Colonic mucosa (tissue), 4 donors: ENCODE measurements at places on chromosomes 7 and 10. TPM values are rescaled to one million over a fixed set of nuclear protein-coding genes. Genes with fewer than 3 reads are reported as not detected.
A peak's percentile ranks its signal among the peaks of the same experiment; 100 is the strongest.

DNA sequence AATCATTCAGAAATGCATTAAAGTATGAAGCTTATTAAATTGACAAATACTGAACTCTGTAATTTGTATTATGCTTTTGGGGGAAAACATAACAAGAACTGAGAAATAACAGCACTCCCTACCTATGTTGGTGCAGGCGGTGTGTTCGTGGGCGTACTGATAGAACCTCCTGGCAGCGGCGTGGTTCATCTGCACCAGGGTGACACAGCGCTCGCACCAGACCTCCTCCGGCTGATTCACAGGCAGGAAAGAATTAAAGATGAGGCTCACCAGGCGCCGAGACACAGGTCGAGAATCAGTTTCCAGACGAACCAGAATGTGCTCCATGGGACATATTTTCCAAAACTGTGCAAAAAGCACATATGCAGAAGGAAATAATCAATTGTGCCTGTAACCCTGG is 40.2 kb downstream of the NCAPG2 start:
- no peak overlapping the region for H3K27ac ChIP-seq
- no peaks in the 10 kb centered on the region for H3K36me3 ChIP-seq
- no peaks in the 10 kb centered on the region for H3K27me3 ChIP-seq
- DNase-seq: no peak
- H3K4me3 ChIP-seq: no peak overlapping the region

The IGFBP3 gene
- total RNA-seq: 36.9 TPM

- H3K4me1 ChIP-seq: peaks cover 5% of the 10 kb centered on the region
- H3K36me3 ChIP-seq: no peaks in the 10 kb centered on the region
- no peak for DNase-seq
- no peaks in the 10 kb centered on the region for H3K27me3 ChIP-seq
These were observed 567 bp upstream of the CDCA7L start for GRCh38 chr7:21946222-21946709.

The C7orf57 gene
- total RNA-seq: not detected

DNA sequence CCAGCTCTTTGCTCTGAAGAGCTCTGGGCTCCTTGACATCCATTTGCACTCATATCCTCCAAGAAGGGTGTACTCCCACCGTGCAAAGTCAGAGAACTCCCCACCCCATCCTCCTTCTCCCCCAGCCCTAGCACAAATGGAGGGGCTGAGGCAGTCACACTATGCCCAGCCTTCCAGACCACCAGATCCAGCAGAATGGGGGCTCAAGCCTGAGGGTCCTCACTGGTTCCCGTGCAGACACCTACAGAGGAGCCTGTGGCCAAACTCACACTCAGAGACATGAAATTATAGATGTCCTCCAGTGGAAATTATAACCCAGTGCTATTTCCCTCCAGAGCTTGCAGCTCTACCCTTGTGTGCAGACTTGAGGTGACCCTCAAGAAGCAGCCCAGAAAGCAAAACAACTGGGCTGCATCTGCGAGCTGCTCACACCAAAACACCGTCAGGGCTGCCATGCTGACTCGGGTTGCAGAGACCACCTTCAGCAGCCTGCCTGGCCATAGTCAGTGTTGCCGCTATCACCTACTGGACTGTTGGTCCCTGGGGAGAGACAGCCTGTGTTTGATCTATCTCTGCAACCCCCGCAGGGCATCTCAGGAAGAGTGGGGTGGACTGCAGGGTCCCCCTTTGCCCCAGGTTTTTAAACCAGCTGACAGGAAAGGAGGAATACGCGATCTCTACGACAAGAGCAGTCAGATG is 7.4 kb downstream of the ZNF488 start:
- H3K27me3 ChIP-seq: no peaks in the 10 kb centered on the region
- no peak overlapping the region for H3K4me3 ChIP-seq
- H3K27ac ChIP-seq: no peak overlapping the region
- peak; percentile 14 for DNase-seq

The OR6V1 gene
- total RNA-seq: not detected

- no peaks in the 10 kb centered on the region for H3K27me3 ChIP-seq
- H3K36me3 ChIP-seq: no peaks in the 10 kb centered on the region
- no peaks in the 10 kb centered on the region for H3K4me1 ChIP-seq
- no peak overlapping the region for H3K4me3 ChIP-seq
- H3K27ac ChIP-seq: no peak overlapping the region
These were observed 130.8 kb upstream of the TCF7L2 start for GRCh38 chr10:112819231-112819630.
